Stimulated activated CD8-positive, alpha-beta memory T cell treated with anti-CD3 and anti-CD28 coated beads, Interleukin-4, amount 100 ng/mL, for 4 hours (primary cell): ENCODE measurements at places on chromosomes 16 and 17.

GRCh38 chr16:14028202-14028601, 42.9 kb upstream of the MRTFB start:
- no peak for DNase-seq

DNA sequence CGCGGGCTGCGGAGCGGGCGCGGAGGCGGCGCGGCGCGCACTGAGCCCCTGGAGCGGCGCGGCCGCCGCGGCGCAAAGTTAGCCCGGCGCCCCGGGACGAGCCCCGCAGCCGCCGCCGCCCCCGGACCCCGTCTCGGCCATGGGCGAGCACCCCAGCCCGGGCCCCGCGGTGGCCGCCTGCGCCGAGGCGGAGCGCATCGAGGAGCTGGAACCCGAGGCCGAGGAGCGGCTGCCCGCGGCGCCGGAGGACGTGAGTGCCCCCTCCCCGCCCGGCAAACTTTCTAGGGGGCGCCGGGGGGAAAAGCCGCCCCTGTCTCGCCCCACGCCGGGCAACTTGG, 388 bp downstream of the RHBDL3 start:
- no peak for DNase-seq

GRCh38 chr16:67544844-67545664, 16.4 kb downstream of the RIPOR1 start:
- no peak for DNase-seq

DNA sequence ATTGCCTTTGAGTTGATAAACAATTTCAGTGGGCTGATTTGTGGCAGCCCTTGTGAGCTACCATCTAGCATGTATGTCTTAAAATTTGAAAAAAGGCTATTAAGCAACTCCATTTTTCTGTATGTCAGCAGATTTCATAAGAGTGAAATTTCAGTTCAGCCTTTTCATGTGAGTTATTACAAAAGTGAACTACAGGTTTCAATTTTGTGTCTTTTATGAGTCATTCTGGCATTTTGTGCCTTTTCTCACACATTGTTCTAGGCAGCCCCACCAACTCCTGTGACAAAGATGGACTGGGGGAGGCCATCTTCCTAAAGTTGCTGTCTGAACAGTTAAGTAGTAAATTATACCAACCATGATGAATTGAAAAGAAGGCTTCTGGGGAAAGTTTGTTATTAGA, 52.1 kb downstream of the USP10 start:
- no peak for DNase-seq

DNA sequence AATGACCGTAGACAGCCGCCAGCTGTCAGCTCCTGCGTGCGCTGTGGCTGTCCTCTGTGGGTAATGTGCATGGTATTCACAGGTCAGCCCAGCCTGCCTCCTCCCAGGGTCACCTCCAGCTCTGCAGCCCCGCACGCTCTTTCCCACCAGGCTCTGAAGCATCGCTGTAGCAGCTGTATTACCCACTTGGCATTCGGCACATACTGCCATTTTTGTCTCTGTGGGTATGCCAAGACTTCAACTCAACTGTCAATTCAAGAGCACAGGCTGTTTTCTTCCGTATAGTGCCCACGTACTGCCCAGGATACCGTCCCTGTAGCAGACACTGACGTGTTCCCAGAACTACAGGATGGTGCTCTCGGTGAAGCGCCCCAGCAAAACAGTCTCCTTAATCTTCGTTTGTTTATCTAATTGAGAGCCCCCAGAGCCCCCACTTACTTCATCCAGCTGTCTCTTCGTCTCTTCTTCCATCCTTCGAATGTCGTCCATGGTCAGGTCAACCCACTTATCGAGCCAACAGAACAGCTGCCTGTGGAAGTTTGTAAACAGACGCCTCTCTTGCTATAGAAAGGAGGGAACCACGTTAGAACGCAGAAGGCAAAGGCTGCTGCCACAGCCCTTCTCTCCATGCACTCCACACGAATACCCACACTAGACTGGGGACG, 17.4 kb upstream of the INPP5K start:
- no peak for DNase-seq

- DNase-seq, result peak; percentile 13
These were observed 8.0 kb downstream of the SPPL2C start for GRCh38 chr17:45852535-45853297.

DNA sequence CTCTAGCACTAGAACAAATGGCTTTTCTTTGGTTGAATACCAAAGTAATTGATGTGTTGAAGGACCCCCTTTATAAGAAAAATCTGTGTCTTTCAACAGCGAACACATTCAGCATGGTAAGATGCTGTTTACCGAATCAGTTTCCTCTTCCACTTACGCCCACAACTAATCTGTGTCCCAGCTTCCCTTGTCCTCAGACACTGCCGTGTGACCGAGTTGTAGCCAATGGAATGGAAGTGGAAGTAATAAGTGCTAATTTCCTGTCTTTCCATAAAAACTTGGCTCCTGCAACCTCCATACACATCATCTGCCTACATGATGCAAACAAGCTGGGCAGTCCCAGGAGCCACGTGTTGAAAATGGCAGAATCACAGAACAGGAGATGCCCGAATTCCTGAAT, 10.4 kb downstream of the CDIPT start:
- DNase-seq, result no peak

GRCh38 chr17:17344507-17345293, 41.5 kb downstream of the NT5M start:
- no peak for DNase-seq

GRCh38 chr16:53433930-53434376, 318 bp upstream of the RBL2 start:
- no peak for DNase-seq

GRCh38 chr17:18182978-18183333, 672 bp upstream of the ALKBH5 start:
- peak; percentile 70 for DNase-seq
